ENCODE measurements at places on chromosomes 3 and 15. TPM values are rescaled to one million over a fixed set of nuclear protein-coding genes. Genes with fewer than 3 reads are reported as not detected.

- no peak for DNase-seq
Observed at GRCh38 chr3:36954452-36955134, 9.7 kb upstream of the TRANK1 start.

SLC6A6 gene
- total RNA-seq, result 49.3 TPM

GRCh38 chr15:67828969-67829646, 3.8 kb downstream of the SKOR1 start:
- DNase-seq, result no peak

GRCh38 chr3:127233371-127233770, 40.4 kb downstream of the PRR23E start:
- no peak for DNase-seq

DNA sequence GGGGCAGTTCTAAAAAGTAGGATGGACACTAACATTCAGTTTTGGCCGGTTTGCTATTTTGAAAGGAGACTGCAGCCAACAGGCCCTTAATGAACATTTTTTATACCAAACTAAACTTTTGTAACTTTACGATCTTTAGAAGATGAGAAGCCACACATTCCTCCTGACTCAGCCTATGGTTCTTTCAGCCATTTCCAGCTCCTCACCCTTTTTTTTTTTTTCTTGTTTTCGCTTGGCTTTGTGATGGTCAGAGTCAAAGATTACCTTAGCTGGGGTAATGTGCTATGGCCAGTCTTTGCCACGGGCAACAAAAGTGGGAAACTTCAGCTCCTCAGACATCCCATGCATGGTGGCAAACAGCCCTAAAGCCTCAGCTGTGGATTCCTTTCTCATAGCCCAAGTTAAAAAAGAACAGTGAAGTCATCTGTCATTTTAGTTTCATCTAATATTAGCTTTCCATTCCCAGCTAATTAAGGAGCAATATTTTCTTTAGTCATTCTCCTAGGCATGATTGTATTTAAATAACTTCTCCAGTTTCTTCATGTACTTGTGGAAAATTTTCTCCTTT, 368.7 kb downstream of the MFSD1 start:
- DNase-seq, result no peak

ARNT2 gene
- 1.8 TPM for total RNA-seq

GRCh38 chr3:102512734-102513504, 78.1 kb downstream of the ZPLD1 start:
- DNase-seq, result no peak
